ENCODE measurements at places on chromosomes 6 and 20. TPM values are rescaled to one million over a fixed set of nuclear protein-coding genes. Genes with fewer than 3 reads are reported as not detected.

DNA sequence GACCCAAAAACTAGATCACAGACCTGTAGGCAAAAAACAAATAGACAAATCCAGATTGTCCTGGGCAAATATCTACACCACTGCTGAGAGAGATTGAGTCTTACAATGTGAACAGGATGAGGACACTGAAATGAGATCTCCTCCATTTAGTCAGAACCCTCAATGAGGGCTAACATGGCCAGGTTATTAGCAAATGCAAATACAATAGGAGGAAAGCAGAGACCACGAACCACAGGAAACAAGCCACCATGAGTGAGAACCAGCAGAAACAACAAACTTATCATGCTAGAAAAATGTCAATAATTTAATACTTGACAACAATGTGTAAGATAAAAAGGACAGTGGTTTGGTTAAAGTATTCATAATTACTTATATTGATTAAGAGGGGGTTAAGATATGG is 162.8 kb downstream of the SYNE1 start:
- H3K27me3 ChIP-seq = no peaks in the 10 kb centered on the region
- H3K27ac ChIP-seq = no peak overlapping the region
- H3K4me1 ChIP-seq = no peaks in the 10 kb centered on the region
- H3K4me3 ChIP-seq = no peak overlapping the region

DNA sequence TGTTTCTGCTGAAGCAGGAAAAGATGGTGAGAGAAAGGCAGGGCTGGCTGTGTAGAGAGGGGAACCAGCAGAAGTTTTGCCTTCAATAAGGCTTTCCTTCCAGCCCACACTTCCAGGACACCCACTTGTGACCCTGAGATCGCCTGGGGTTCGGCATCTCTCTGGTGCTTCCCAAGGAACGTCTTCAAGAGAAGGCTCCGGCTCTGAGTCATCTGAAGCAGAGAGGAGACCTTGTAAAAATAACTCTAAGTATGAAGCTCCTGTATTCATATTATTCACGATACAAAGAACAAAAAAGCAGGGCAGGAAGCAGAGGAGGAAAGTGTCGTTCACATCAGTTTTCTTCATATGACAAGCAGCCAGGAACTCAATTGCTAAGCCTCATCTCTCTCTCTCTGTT is 95.4 kb upstream of the MRPS10 start:
- no peak overlapping the region for H3K27ac ChIP-seq
- DNase-seq = no peak
- no peaks in the 10 kb centered on the region for H3K27me3 ChIP-seq
- H3K4me3 ChIP-seq = no peak overlapping the region
- H3K36me3 ChIP-seq = peaks cover 4% of the 10 kb centered on the region

- no peaks in the 10 kb centered on the region for H3K36me3 ChIP-seq
- no peak overlapping the region for H3K27ac ChIP-seq
- no peak for DNase-seq
- H3K4me1 ChIP-seq = no peaks in the 10 kb centered on the region
- peaks cover 3% of the 10 kb centered on the region for H3K27me3 ChIP-seq
Measured at GRCh38 chr6:10852361-10852960, 14.1 kb upstream of the MAK start.

The GCLC gene
- 123 TPM for total RNA-seq
